ENCODE measurements at places on chromosomes 7 and 10.

- no peak for DNase-seq
Measured at GRCh38 chr7:130993671-130994365, 259.8 kb upstream of the KLF14 start.

DNA sequence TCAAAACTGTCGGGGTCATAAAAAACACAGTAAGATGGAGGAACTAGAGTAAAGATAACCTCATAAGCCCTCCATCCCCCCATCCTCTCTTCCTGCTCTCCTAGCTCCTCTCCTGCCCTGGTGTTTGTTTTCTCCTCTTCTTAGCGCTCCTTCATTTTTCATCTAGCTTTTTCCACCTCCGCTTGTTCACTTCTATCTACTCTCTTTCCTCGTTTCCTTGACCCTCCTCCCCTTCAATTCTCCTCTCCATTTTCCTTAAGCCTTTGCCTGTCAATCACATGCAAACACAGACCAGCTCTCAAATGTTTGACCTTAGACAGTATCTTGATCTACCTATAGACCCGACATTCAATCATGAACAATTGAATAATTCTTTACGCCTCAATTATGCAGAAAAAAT, 10.0 kb downstream of the NCAPG2 start:
- no peak for DNase-seq

GRCh38 chr10:126921974-126922525, 16.8 kb downstream of the DOCK1 start:
- no peak for DNase-seq

GRCh38 chr10:96270571-96270970, 798 bp downstream of the BLNK start:
- no peak for DNase-seq

DNA sequence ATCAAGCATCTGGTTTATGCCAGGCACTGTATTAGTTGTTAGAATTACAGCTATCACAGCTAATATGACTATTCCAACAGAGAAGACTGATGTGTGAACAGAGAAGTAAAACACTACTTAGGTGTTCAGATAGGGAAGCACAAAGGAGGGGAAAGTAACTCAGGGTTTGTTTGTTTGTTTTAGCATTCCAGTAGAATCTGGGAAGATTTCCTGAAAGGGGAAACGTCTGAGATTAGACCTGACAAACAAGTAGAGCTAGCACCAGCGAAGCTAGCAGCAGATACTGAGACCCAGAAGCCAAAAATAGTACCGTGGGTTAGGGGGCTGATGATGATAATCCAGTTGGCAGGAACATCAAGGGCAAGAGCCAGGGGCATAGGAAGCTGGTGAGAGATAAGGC, 28.8 kb upstream of the KLHL7 start:
- DNase-seq, result no peak

DNA sequence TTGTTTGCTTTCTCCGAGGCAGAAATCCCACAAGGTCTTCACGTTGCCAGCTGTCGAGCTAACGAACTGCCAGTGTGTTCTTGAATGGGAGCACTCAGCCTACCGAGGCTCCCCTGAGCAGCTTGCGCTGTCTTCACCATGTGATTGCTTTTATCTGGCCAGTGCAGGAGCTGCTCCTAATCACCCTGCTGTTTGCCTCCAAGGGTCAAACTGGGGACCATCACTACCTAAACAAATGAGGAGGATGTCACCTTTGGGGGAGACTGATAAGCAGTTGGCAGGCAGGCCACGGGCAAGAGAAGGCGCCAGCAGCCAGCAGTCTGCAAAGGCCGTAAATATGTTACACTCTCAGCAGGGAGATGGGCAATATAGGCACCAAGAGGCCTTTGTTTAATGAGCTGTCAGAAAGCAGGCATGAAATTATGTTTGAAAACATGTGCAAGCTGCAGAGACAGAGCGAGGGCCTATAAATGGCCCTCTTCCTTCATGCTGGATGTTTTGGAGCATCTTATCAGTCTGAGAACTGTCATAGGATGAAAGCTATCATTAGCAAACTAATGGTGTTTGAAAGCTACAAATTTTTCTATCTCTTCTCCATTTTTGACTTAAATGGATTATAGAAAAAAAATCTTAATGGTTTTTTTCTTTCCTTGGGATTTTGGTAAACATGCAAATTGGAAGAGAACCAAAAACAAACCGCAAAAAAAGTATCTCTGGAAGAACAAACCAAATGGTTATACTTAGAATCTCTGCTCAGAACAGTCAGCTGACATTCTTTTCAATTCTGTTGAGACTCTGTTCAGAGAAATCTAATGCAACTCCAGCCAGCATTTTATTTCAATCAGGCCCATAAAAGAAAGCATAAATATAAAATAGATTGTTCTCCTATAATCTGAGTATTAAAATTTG, 267.3 kb upstream of the NPVF start:
- peak; percentile 55 for DNase-seq

Measured in right cardiac atrium (tissue), 5 donors.